ENCODE measurements at places on chromosomes 11 and 22.

- DNase-seq = no peak
Measured at GRCh38 chr22:50313021-50313420, 5.6 kb upstream of the PLXNB2 start.

- DNase-seq = no peak
Measured at GRCh38 chr22:36577019-36577418, 48.1 kb upstream of the EIF3D start.

GRCh38 chr22:37197451-37198257 is 9.6 kb upstream of the C1QTNF6 start:
- no peak for DNase-seq

DNA sequence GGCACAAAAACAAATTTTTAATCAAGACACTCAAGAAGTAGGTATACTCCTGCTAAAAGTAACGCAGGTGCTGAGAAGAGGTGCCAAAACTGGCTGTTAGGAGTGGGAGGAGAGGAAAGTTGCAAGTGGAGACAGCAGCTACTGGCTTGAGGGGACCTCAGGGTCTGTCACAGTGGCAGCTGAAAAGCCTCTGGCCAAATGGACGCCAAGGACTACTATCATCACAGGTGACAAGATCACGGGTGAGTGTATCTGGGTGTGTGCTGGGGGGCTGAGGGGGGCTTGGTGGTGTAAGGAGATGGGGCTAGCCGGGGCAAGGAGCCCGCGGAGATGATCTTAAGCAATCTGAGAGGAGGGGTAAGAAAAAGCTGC is 687 bp downstream of the ZNF202 start:
- no peak for DNase-seq

DNA sequence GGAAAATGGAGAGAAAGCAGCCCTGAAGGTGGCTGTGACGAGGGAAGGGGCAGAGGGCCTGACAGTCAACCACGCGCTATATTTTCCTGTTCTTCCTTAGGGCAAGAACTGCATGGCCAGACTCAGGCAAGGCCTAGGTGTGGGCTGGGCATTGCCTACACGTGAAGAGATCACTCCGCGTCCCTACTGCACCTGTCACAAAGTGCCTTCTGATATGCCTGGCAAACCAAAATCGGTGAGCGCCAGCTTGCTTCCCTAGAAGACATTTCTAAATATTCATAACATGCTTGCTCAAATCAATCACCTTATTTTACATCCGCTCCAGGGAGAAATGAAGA is 6.3 kb downstream of the TMEM121B start:
- DNase-seq = no peak

- peak; percentile 81 for DNase-seq
Measured at GRCh38 chr22:17368554-17369438, 464 bp upstream of the CECR2 start.

GRCh38 chr22:18103527-18104269 is 6.9 kb upstream of the TUBA8 start:
- DNase-seq = no peak

GRCh38 chr11:126585774-126586491 is 230.4 kb downstream of the ST3GAL4 start:
- no peak for DNase-seq

GRCh38 chr22:25213221-25213620 is 6.2 kb upstream of the CRYBB2 start:
- DNase-seq = no peak

GRCh38 chr11:120746376-120746775 is 234.8 kb downstream of the GRIK4 start:
- DNase-seq = no peak
